Occipital lobe (tissue), 3 donors: ENCODE measurements at places on chromosomes 16 and 17.

GRCh38 chr17:49071106-49071505 is 61.5 kb upstream of the B4GALNT2 start:
- no peak for DNase-seq

- DNase-seq = no peak
Observed at GRCh38 chr17:17511293-17511741, 15.1 kb upstream of the RASD1 start.

- no peak for DNase-seq
Observed at GRCh38 chr17:44043272-44043696, 23.2 kb downstream of the LSM12 start.

GRCh38 chr17:7911116-7911515 is 5.0 kb downstream of the RNF227 start:
- no peak for DNase-seq

- DNase-seq = no peak
Observed at GRCh38 chr16:15900901-15901500, 12.6 kb upstream of the CEP20 start.

DNA sequence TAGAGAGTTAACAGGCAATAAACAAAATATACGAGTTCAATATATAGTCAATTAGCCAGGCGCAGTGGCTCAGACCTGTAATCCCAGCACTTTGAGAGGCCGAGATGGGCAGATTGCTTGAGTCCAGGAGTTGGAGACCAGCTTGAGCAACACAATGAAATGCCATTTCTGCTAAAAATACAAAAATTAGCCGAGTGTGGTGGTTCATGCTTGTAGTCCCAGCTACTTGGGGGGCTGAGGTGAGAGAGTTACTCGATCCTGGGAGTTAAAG is 69.8 kb upstream of the TOB1 start:
- DNase-seq = no peak

- no peak for DNase-seq
Observed at GRCh38 chr16:26727848-26728247, 338.9 kb upstream of the C16orf82 start.

DNA sequence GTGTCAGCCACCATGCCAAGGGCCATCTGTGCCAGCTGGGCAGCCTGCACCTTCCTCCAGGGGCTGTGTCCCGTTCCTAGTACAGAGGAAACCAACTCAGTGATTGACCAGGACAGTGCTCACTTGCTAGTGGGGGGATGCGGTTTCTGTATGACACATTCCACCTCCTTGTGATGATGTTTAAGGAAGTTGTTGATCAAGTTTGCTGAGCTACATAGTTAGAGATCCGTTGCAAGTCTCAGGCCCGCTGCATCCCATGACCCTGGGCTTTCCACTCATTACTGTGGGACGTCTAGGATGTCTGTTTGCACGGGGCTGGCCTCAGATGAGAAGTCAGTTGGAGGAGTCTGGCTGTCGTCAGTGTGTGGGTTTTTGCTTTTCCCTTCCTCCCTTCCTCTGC is 33.6 kb downstream of the RNF213 start:
- no peak for DNase-seq

GRCh38 chr16:72050769-72051464 is 3.4 kb upstream of the HP start:
- DNase-seq = no peak

DNA sequence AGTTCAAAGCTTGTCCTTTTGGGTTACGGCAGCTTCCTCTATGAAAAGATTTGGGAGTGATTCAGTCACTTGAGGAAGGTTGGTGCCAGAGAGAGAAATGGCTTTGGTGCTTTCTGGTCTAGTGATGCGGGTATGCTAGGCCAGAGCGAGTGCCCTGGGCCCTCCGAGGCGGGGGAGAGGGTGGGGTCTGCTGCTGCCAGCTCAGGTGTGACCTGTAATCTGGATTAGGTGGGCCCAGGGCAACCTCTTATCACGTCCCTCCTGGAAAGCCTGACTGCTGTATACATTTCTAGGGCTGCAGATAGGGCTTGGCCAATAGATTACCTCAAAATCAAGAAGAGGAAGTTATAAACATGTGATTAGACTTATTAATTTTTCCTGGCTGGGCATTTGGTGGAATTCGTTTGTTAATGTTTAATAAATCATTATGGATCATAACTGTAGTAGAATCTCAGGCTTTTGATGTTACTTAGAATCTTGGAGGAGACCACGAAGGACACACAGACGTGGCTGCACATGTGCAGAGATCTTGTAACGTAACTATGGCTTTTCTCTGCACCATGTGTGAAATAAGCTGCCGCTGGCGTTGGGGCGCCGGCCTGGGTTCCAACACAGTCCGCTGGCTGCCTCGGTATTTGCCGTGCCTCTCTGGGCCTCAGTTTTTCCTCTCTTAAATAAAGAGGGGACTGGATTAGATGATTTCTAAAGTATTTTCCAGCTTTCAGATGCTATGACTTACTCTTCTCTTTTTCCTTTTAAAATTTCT is 1.2 kb downstream of the IRF8 start:
- no peak for DNase-seq

GRCh38 chr16:47848421-47849109 is 307.2 kb downstream of the ABCC12 start:
- peak; percentile 27 for DNase-seq

- DNase-seq = no peak
Observed at GRCh38 chr17:32487473-32488176, 832 bp downstream of the CDK5R1 start.

DNA sequence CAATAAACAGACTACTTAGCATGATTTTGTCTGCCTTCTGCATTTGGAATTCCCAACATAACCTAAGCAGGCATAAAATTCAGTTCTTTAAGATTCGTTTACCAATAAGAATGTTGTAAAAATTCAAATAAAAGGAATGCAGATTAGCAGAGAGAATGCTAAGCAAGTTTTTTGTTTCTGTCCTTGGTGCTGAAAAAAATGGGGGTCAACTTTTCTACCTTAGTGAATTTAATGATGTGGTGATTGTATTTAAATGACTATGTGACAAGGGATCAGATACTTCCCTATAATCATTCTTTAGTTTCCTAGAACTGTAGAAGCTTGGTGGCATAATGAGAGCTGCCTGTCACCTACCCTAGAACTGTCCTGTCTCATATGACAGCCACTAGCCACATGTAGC is 159.5 kb downstream of the RBFOX1 start:
- no peak for DNase-seq

GRCh38 chr17:70989280-70989679 is 819.9 kb downstream of the KCNJ2 start:
- DNase-seq = no peak

- no peak for DNase-seq
Observed at GRCh38 chr17:78180083-78180482, 6.8 kb downstream of the TK1 start.

DNA sequence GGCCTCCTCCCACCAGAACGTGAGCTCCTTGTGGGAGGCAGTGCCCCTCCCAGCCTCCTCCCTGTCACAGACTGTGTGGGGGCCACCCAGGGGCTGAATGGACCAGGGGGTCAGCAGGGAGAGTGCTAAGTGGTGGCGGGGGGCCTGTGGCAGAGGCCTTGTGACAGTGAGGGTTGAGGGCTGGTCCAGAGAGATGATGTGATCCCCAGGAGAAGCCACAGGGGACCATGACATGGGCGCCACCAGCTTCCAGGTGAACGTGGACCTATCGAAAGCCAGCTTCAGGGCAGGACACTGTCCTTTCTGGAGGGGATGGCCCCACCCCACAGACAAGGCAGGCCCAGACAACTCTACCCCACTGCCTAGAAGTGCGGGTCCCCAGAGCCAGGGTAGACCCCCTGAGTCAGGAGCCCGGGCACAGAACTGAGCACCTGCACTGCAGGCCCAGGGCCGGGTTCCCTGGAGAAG is 3.1 kb downstream of the SPSB3 start:
- DNase-seq = no peak
